CD14-positive monocyte (primary cell): ENCODE measurements at places on chromosomes 11 and 22.

DNA sequence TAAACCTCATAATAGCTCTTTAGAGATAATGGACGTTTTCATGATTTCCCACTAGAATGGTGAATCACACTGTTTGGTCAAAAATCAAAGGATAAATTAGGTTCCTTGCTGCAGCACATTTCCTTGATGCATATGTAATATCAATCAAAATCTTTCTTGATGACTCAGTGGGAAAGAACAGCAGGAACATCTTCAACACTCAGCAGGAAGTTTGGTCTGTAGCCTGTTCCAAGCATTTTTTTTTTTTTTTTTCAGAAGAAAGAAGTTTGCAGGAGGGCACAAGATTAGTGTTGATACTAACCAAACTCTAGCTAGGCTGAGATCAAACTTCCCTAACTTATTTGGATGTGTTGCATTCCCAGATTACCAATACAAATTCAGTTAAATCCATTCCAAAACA lies 1529.8 kb downstream of the FAM181B start:
- DNase-seq: no peak

GRCh38 chr22:29320546-29320945 lies 5.0 kb upstream of the RASL10A start:
- DNase-seq: no peak

GRCh38 chr22:37657590-37658132 lies 862 bp upstream of the PDXP start:
- DNase-seq: no peak

GRCh38 chr11:131637469-131638175 lies 267.2 kb downstream of the NTM start:
- DNase-seq: no peak

DNA sequence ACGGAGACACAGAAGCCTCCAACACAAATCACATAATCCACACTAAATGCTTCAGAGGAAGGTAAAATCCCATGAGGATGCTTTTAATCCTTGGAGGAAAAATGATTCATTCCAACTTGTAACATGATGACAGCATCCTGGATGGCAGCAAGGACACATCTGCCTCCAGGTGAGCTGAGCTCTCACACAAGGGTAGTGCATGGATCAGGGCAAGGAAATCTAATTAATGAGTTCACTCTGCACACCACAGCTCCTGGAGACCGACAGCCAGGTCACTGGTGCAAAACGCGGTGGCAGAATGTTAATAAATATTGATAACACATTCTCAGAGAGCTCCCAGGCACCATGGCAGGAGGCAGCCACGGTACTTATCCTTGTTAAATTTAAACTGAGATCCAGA lies 40.3 kb upstream of the CYP2D6 start:
- no peak for DNase-seq

GRCh38 chr22:27682437-27682836 lies 119.1 kb downstream of the MN1 start:
- DNase-seq: no peak

- DNase-seq: no peak
These were observed 53.9 kb upstream of the HEPHL1 start for GRCh38 chr11:93967258-93967657.

DNA sequence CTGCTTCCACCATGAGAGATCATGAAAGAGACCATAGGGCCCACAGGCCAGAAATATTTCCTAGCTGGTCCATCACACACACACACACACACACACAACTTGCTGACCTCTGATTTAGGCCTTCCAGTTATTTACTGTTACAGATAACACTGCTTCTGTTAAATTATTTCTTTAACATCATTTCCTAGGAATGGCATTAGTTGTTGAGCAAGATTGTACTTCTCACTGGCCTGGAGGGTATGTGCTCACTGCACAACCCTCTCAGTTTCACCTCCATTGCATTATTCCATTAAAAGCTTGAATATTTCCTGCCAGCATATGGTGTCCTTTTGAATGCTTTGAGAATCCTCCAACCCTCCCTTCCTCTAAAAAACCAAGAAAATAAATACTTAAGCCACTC lies 104.4 kb downstream of the MICAL2 start:
- no peak for DNase-seq

DNA sequence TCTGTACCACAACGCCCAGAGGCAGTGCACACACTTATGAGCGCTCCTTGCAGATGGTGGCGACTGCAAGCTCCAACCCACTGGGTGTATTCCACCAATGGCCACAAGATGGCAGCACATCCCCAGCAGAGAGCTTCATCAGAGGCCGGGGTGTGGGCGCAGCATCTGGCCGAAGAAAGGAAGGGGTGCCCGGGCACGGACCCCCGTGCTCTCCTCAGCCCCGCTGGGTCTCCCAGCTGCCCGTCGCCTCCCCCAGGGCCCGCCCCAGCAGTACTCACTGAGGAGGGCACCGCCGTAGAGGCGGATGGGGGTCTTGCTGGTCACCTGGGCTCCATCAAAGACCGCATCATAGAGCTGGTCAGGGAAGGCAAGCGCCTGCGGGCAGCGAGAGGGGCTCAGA lies 14.2 kb downstream of the TP53I11 start:
- DNase-seq: peak; percentile 71

GRCh38 chr11:92302770-92303169 lies 78.2 kb downstream of the FAT3 start:
- no peak for DNase-seq

GRCh38 chr11:62980133-62980760 lies 4.5 kb downstream of the SLC22A6 start:
- no peak for DNase-seq

DNA sequence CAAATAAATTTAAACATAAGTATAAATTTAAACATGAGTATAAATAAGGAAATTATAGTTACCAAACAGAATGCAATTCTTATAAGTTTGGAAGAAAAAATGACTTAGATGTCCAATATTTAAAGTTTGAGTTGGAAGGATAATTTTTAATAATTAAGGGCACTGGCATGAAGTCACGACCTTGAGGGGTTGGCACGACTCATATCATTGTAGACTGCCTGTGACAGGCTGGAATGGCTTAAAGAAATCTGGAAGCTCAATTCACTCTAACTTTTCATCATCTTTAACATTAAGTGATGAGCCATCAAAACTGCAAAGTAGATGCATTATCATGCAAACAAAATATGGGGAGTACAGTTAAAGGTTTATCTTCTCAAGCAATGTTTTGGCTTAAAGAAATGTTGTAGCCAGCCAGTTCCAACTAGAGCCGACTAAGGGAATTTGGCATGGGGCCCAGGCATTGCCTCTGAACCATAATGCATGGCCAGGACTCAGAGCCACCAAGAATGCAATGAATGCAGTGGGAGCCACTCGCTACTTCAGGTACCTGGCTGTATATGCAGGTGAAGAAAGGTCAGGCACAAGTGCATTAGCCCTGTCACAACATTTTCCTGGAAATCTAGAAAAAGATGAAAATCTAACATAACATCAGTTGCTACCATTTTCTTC lies 33.4 kb downstream of the PGR start:
- no peak for DNase-seq

DNA sequence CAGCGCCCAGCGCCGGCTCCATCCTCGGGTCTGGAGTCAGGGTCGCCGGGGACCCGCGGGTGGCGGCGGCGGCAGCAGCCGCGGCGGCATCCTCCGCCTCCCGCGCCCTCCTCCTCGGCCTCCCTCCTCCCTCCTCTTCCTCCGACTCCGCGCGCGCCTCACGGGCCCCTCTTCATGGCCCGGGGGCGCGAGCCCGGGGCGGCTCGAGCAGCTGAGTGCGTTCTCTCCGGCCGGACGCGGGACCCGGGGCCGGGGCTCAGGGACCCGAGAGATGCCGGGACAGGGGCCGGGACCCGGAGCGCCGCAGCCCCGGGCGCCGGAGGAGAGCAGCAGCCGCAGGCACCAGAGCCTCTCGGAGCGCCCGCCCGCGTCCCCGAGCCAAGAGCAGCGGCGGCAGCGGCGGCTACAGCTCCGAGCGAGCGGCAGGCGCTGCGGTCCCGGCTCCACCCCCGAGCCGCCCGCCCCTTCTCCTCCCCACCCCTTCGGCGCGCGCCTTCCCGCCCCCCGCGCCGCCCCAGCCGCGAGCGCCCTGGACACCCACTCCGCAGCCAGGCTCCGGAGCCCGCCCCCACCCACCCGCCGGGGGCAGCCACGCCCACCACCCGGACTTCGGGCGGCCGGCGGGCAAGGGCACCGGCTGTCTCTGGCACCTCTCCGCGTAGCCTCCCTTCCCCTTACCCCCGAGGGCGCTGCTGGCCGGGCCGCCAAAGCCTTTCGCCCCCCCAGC lies at the start of gene CHST1:
Gene CHST1 (minus strand): TSS at position 417 of the 727 bp plus-strand sequence. CDS start 14,699 bp downstream, outside the sequence.
- DNase-seq: no peak

- DNase-seq: peak; percentile 68
These were observed 519 bp downstream of the ARRB1 start for GRCh38 chr11:75350743-75351540.

DNA sequence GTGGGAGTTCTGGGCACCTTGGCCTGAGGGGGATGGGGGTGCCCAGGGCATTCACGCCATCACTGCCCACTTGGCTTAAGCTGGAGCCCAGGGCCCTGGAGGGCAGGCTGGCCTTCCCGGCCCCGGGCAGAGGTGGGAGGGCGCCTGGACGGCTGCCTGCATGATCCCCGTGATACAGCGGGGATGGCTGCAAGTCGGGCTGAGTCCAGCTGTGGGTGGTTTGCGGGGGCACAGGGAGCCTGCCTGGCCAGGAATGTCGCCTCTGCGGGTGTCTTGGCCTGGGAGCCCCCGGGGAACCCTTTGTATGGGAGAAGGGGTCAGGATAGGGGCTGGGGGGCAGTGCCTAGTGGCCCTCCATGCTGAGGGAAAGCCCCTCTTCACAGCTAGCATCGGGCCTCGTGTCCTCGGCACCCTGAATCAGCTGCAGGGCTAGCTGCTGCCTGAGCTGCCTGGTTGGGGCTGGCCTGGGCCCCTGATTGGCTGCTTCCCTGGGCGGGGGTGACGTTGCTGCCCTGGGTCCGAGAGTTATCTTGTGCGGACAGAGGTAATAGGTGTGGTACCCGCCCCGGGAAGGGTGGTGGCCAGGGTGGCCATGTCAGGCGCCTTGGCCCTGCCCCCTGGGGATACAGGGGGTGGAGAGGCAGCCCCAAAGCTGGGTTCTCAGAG lies 8.3 kb downstream of the BRSK2 start:
- no peak for DNase-seq

- no peak for DNase-seq
These were observed 10.6 kb downstream of the BCO2 start for GRCh38 chr11:112185883-112186282.

- no peak for DNase-seq
These were observed 6.6 kb downstream of the TREH start for GRCh38 chr11:118672846-118673245.

DNA sequence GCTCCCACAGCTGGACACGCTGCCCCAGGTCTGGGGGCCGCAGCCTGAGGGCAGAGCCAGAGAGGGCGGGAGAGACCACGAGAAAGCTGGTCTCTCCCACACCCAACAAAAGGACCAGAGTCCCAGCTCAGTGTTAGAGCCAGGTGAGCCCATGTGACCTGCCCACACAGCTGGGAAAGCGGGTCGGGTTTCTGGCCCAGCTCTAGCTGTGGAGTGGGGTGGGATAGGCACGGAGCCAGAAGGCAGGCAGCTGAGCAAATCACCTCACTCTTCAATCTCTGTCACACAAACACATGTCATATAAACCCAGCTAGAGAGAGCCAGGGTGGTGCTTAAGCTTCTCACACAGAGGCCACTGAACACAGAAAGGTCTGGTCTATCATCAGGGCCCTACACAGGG lies 7.8 kb upstream of the EIF3D start:
- no peak for DNase-seq

DNA sequence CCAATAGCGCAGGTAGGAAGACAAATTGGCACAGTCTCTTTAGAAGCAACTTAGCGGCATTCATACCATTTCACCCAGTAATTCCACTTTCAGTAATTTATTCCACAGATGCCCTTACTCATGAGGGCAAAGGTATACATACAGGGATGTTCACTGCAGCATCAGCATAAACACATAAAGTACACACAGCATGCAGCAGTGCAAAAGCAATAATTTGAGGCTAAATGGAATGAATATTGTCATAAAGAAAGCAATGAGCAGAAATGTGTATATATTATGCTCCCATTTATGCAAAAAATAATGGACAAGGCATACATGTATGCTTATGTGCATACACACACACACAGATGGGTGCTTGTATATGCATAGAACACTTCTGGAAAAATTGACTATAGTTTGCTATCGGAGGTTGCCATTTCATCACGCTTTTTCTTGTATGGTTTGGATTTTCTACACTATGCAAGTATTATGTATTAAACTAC lies 50.2 kb downstream of the TECTA start:
- DNase-seq: no peak

DNA sequence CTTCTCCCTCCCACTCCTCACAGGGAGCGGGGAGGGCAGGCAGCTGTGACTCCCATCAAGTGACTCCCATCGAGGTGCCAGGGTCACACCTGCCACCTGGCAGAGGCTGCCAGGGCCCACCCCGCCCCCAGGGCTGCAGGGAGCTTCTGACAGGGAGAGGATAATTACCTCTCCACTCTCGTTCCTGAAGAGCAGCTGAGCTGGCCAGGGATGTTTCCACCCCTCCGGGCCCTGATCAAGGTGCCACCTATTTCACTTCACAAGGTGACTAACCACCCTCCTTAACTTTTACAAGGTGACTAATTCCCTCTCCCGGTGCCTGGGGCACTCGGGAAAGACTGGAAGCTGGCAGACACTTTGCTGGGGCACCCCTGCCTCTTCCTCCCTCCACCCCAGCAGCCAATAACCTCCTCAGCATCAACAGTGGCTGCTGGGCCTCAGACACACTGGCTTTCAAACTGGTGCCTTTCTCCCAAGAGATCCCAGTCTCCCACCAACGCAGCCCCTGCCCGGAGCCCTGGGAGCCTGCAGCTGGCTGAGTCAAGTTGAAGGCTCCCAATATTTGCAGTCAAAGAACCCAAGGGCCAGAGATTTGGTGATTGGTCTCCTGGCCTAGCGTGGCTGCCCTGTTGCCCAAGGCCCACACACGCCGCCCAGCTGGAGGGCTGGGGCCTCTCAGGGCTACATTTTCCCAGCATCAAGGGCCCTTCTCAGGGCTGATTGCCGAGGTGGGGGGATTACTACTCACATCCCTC lies 22.0 kb upstream of the MYRF start:
- DNase-seq: no peak

- DNase-seq: no peak
These were observed 437.8 kb upstream of the B3GAT1 start for GRCh38 chr11:134849833-134850232.

- no peak for DNase-seq
These were observed 1404.2 kb downstream of the BRD1 start for GRCh38 chr22:48423481-48423911.
